ENCODE measurements at places on chromosomes 4 and X.

DNA sequence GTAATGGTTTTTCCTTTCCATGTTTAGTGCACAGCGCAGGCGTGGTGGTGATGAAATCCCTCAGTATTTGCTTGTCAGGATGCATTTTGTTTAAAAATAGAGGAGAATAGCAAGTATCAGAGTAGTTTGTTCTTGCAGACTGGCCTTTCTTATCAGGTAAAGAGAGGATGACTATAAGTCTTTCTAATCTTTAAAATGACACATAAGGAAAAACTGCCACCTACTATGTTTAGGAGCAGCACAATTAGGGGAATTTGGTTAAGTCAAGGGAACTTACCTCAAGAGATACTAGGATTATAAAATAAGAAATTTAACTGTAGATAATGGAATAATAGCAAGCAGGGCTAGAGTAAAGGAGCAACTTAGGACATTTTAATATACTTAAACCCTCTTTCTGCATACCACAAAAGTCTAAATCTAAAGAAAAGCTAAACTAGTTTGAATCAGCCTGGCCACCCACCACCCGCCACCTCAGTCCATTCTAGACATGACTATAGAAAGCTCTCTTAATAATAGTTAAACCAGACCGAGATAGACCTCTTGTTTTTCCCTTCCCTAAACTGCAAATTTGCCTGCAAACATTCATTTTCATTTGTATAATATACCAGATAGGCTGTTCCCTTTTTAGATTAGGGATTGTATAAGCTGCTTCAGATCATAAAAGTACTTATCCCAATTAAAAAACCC is 62.0 kb downstream of the APOOL start:
- DNase-seq: no peak

GRCh38 chr4:179112441-179113170 is 1670.4 kb upstream of the AGA start:
- DNase-seq: no peak

- no peak for DNase-seq
Observed at GRCh38 chr4:17662694-17663093, 48.3 kb downstream of the MED28 start.

DNA sequence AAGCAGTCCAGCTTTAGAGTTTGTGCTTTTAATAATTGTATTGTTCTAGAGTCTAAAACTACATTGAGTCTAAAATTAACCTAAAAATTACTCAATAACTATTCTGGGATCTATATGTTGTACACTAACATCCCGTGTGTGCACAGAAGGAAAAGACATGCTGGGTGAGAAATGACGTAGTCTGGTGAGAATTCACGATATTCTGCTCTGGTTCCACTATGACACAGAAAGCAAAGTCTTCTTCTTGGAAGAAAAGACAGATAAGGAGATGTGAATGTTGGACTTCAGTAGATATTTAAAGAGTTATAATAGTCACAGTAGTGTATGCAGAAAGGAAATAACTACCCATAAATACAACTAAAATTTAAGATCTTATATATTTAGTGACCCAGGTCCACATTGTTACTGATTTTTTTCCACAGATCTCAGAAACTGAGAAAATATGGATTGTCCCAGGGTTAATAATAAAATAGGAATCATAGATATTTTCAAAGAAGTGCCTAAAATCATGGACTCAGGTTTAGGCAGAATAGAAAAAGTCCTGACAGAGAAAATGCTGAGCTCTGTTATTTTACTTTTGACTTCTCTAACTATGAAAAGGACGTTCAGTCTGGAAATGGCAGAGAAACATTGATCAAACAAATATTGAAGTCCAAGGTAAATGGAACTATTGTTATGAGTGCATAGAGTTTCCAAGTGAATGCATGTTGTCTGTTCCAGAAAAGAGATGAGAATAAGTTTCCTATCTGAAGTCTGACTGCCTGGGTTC is 170.7 kb downstream of the ANKRD50 start:
- DNase-seq: no peak

DNA sequence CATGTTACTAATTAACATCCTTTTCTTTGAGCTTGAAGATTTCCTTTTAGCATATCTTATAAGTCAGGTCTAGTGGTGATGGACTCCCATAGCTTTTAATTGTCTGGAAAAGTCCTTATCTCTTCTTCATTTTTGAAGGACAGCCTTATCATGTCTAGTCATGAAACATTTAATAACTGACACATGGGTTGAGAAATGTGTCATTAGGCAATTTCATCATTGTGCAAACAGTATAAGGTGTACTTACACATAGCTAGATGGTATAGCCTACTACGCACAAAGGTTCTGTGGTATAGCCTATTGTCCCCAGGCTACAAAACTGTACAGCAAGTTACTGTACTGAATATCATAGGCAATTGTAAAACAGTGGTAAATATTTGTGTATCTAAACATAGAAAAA is 34.5 kb upstream of the ALG13 start:
- no peak for DNase-seq

DNA sequence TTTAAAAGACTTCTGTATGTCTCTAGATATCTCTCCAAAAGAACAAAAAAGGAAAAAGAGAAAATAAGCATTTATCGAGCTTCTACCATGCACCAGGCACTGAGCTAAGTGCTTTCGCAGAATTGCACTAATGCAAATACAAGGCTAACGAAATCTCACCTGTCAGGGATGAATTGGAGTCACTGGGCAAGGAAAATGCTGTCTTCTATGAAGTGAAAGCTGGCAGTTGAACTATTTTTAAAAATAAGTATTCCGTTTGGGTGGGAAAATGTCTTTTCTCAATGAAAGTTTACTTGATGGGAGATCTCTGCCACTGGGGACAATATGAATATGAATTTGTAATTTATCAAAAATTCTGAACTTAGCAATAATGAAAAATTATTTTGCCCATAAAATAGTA is 47.6 kb downstream of the COL25A1 start:
- no peak for DNase-seq

- no peak for DNase-seq
Observed at GRCh38 chr4:113692809-113693411, 68.6 kb downstream of the CAMK2D start.

DNA sequence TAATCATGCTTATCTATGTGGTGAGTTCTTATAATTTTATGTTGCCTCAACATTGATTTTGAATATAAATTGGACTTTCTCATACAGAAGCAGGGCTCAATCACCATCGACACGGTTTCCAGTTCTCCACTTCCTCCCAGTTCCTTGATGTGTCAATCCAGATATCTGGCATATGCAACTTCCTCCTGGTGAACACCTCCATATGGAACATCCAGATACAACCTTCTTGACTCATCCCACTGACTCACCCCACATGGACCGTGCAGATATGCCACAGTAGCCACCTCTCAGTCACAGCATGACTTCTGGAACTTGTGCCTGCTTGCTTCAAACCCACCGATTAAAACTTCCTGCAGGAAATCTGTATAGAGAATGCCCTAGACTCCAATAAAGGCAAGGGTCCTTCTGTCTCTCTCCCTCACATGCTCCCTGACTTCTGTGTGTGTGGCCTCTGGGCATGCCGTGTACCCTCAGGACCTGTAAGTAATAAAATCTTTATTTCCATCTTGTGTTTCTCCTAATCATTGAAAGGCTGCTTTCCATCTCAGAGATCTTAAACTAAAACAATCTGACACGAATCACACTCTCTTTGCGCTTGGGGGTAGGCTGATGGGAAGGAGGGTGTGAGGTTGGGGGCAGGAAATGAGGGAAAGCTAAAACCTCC is 67.0 kb downstream of the HTRA3 start:
- no peak for DNase-seq

DNA sequence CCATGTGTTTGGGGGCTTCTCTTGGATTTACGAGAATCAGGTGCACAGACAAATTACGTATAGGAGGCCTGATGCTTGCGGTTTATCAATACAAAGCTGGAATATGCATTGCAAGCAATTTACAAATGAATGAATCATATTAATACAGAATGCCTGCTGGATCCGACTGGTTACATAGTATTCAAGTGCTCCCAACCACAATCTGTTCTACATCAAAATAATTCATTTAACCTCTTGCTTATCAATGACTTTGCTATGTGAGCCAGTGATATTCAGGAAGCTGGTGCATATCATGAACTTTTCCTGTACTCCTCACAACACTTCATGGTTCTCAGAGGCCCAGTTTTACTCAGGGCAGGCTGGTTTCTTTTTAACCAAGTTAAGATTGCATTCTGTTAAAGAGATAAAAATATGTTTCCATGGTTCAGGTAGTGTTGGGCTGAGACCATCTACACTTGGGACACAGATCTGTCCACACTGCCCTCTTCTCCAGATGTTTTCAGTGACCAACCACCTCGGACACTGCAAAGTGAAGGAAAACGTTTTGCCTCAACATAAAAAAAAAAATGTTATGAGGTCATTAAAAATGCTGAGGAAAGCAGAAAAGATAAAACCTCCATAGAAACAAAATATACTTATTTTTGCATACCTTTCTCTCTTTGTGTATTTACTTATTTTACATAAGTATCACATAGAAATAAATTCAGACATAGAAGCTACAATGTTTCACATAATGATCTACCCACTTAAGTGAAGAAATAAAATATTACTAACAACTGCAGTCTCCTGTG is 200.1 kb upstream of the VCX3A start:
- no peak for DNase-seq

GRCh38 chr4:16757080-16757521 is 141.3 kb downstream of the LDB2 start:
- DNase-seq: no peak
